Fibroblast of skin of scalp (primary cell): ENCODE measurements at places on chromosomes 12 and 14.

GRCh38 chr12:29547864-29548263 lies 50.4 kb upstream of the OVCH1 start:
- DNase-seq = no peak

- DNase-seq = no peak
Measured at GRCh38 chr14:99262977-99263448, 9.0 kb downstream of the BCL11B start.

GRCh38 chr14:77025744-77026165 lies 2.8 kb downstream of the IRF2BPL start:
- DNase-seq = no peak

DNA sequence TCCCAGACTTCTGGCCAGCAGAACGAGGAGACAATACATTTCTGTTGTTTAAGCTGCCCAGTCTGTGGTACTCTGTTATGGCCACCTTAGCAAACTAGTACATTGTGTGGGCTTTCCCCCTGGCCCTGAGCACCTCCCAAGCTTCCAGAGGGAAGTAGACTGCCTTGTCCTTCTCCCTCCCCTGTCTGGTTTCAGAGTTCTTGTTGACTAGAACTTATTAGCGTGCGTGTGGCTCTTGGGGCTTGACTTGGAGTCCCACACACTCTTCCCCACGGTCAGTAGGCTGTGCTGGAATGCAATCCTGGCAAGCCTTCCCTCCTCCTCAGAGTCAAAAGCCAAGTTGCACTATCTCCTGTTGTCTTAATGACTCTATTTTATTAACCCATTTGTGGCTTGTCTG lies 27.7 kb downstream of the FBLN5 start:
- DNase-seq = peak; percentile 60

DNA sequence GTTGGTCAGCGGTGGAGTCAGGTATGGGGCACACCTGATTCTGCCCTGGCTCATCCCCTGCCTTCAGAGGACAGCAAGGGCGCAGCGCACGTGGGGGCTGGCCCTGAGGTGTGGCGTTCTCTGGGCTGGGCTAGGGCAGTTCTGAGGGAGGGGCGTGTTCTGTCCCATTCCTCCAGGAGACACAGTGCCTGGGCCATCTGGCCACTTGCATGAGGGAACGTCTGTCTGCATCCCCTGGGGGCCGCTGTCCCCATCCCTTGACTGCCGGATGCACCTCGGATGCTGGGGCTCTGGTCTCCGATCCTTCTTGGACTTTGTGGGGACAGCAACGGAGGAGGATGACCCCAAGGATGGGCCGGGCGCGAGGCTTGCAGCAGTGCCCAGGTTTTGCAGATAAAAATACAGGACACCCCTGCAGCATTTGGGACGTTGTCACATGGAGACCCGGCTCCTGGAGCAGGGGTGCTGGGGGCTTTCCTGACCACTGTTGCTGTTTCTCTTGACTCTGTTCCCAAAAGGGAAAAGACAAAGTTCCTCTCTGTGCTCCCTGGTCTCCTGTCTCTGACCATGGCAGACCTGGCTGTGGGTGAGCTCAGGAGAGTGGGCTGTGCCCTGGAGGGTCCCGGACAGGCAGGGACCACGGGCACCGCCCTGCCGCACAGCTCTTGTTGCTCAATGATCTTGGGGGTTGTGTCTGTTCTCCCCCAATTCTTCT lies 6.9 kb downstream of the MTA1 start:
- no peak for DNase-seq

GRCh38 chr14:96225745-96226151 lies 21.1 kb downstream of the BDKRB2 start:
- DNase-seq = peak; percentile 73

- DNase-seq = no peak
Measured at GRCh38 chr12:15984097-15984800, 73.1 kb downstream of the DERA start.

DNA sequence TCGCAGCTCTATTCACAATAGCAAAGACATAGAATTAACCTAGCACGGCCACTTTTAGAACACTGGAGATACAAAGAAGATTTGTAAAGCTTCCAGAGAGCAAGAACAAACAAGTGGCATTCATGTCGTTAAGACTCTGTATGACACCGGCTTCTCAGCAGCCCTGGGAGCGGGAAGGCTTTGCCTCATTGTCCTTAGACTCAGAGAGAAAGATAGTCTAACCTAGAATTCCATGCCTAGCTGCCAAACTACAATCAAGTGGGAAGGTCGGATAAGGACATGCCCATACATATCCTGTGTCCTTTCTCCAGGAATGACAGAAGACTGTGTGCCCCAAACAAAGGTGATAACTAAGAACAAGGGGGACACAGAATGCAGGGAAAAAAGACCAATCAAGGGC lies 1038.3 kb downstream of the BCL11B start:
- no peak for DNase-seq
